ENCODE measurements at places on chromosomes 13 and 19. TPM values are rescaled to one million over a fixed set of nuclear protein-coding genes. Genes with fewer than 3 reads are reported as not detected.

Gene PEG3
- total RNA-seq, result not detected

Gene CEACAM7
- not detected for total RNA-seq

Gene SIGLEC6
- total RNA-seq, result not detected

Gene NOSIP
- 90.7 TPM for total RNA-seq

Gene ADGRE2
- total RNA-seq, result 1.2 TPM

Gene FFAR1
- 1.5 TPM for total RNA-seq

Gene LIN7B
- 1.9 TPM for total RNA-seq

Gene PNMA8A
- total RNA-seq, result not detected

Gene AMH
- total RNA-seq, result 2.9 TPM

Gene YJEFN3
- total RNA-seq, result 5.7 TPM

Gene PTGIR
- 14.7 TPM for total RNA-seq

Gene OR7C1
- not detected for total RNA-seq

Gene FGF22
- not detected for total RNA-seq

Gene CEACAM19
- total RNA-seq, result 2.5 TPM

Gene PRR12
- 28.9 TPM for total RNA-seq

Gene PABPC3
- total RNA-seq, result 0.20 TPM

Gene RFPL4A
- not detected for total RNA-seq

Gene FBN3
- 0.02 TPM for total RNA-seq

Gene UTP14C
- total RNA-seq, result 6.8 TPM

Gene PGLYRP1
- total RNA-seq, result not detected

Gene RNF225
- total RNA-seq, result 0.48 TPM

Gene MRPS31
- total RNA-seq, result 43.9 TPM

Gene SCGB2B2
- total RNA-seq, result 0.33 TPM

Gene SBK3
- not detected for total RNA-seq

Gene CYSLTR2
- total RNA-seq, result 3.0 TPM

Gene GTF2F2
- total RNA-seq, result 20.4 TPM

Gene BRME1
- total RNA-seq, result 10.5 TPM

Gene KIR3DL1
- total RNA-seq, result 0.18 TPM

Gene CARM1
- total RNA-seq, result 73.6 TPM

Gene SCN1B
- 1.7 TPM for total RNA-seq

Gene KIR3DL2
- total RNA-seq, result 1.1 TPM

Gene IFNL1
- total RNA-seq, result 1.8 TPM

Gene ADM5
- total RNA-seq, result 6.2 TPM

Gene TLE6
- 3.3 TPM for total RNA-seq

Gene FLT1
- 25.5 TPM for total RNA-seq

Gene ZGLP1
- 3.7 TPM for total RNA-seq

Gene APOE
- total RNA-seq, result 2.9 TPM

Gene DDX49
- total RNA-seq, result 51.2 TPM

Gene PDE4C
- total RNA-seq, result 0.12 TPM

Gene IL11
- 0.32 TPM for total RNA-seq

Gene ZNF254
- total RNA-seq, result 14.0 TPM

Gene ZNF468
- total RNA-seq, result 16.2 TPM

Gene SHISA2
- 0.16 TPM for total RNA-seq

Gene JSRP1
- 0.39 TPM for total RNA-seq

Gene FBXW9
- total RNA-seq, result 9.5 TPM

Gene DCT
- total RNA-seq, result 0.34 TPM

Gene C5AR1
- total RNA-seq, result 3.2 TPM

Gene NOP53
- 421 TPM for total RNA-seq

Gene ZNF681
- total RNA-seq, result 2.4 TPM

Gene KEAP1
- total RNA-seq, result 68.4 TPM

Gene NKPD1
- 0.14 TPM for total RNA-seq

Gene ATXN8OS
- total RNA-seq, result not detected
